Naive thymus-derived CD4-positive, alpha-beta T cell (primary cell): ENCODE measurements at places on chromosomes 2 and 18. TPM values are rescaled to one million over a fixed set of nuclear protein-coding genes. Genes with fewer than 3 reads are reported as not detected.

Gene TLK1
- total RNA-seq: 191 TPM

GRCh38 chr2:120338015-120338414 is 7.9 kb upstream of the INHBB start:
- H3K4me1 ChIP-seq: no peaks in the 10 kb centered on the region
- no peaks in the 10 kb centered on the region for H3K36me3 ChIP-seq
- no peak overlapping the region for H3K27ac ChIP-seq

DNA sequence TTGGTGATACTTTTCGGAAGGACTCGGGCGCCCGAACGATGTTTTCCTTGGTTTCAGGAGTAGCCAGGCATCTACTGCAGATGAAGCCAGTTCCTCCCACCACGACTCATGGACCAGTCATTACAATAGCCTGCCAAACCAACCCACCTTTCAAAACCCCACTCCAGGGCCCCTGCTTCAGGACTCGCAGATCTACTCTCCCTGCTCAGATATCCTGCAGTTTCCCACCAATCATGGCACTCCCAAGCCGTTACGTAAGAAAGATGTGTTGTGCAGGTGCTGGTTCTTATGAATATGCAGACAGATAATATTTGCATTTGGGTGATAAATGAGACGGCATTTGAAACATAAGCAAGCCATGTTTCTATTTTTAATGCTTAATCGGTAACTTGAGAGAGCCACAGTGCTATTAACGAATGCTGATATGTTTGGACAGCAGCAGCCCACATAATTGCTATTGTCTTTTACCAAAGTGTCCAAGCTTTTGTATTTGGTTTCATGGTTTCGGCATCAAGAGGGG is 3.5 kb upstream of the CYS1 start:
- no peaks in the 10 kb centered on the region for H3K36me3 ChIP-seq
- DNase-seq: no peak
- peaks cover 8% of the 10 kb centered on the region for H3K27me3 ChIP-seq
- no peak overlapping the region for H3K27ac ChIP-seq
- peaks cover 11% of the 10 kb centered on the region for H3K4me1 ChIP-seq

- H3K36me3 ChIP-seq: no peaks in the 10 kb centered on the region
- H3K4me3 ChIP-seq: no peak overlapping the region
- no peak overlapping the region for H3K27ac ChIP-seq
- no peaks in the 10 kb centered on the region for H3K27me3 ChIP-seq
- no peak for DNase-seq
These were observed 1302.7 kb upstream of the PIK3C3 start for GRCh38 chr18:40652321-40652720.

Gene STK16
- total RNA-seq: 21.8 TPM

Gene G6PC2
- not detected for total RNA-seq

Gene UGT1A9
- not detected for total RNA-seq

DNA sequence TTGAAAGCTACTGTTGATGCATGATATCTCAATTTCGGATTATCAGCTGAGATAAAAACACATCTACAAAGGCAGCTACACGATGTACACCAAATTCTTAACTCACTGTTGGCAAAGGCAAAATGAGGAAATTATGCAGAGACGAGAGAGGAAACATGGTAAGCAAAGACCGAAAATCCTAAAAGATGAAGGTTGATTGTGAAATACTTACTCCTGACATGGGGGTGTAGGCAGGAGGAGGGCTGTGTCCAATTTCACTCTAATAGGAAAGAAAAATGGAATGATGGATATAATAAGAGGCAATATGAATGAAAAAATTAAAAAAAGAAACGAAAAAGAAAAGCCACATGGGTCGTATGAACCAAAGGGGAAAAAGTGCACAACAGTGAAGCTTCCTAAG is 831.3 kb downstream of the CPS1 start:
- no peak for DNase-seq
- no peak overlapping the region for H3K4me3 ChIP-seq
- H3K4me1 ChIP-seq: no peaks in the 10 kb centered on the region
- no peak overlapping the region for H3K27ac ChIP-seq
- no peaks in the 10 kb centered on the region for H3K27me3 ChIP-seq

Gene NMUR1
- total RNA-seq: not detected

- peaks cover 34% of the 10 kb centered on the region for H3K4me1 ChIP-seq
- no peaks in the 10 kb centered on the region for H3K36me3 ChIP-seq
- H3K27ac ChIP-seq: no peak overlapping the region
These were observed 124.2 kb downstream of the UBE2E3 start for GRCh38 chr2:181104512-181105115.

Gene COLEC12
- total RNA-seq: 0.12 TPM

- H3K4me3 ChIP-seq: no peak overlapping the region
- no peaks in the 10 kb centered on the region for H3K27me3 ChIP-seq
- DNase-seq: no peak
These were observed 5.1 kb upstream of the ASPRV1 start for GRCh38 chr2:69966496-69966895.

GRCh38 chr2:101419096-101419663 is 31.9 kb upstream of the CREG2 start:
- no peaks in the 10 kb centered on the region for H3K36me3 ChIP-seq
- H3K4me1 ChIP-seq: no peaks in the 10 kb centered on the region
- H3K4me3 ChIP-seq: no peak overlapping the region
- no peaks in the 10 kb centered on the region for H3K27me3 ChIP-seq
- no peak overlapping the region for H3K27ac ChIP-seq
- DNase-seq: no peak

Gene SLC4A5
- total RNA-seq: 2.0 and 2.4 TPM in 2 replicates

GRCh38 chr2:132776287-132776686 is 106.3 kb upstream of the LYPD1 start:
- no peak overlapping the region for H3K4me3 ChIP-seq
- H3K27me3 ChIP-seq: no peaks in the 10 kb centered on the region
- DNase-seq: no peak

GRCh38 chr18:70671889-70672565 is 383.2 kb downstream of the SOCS6 start:
- peak overlapping the region; percentile 74 for H3K27ac ChIP-seq
- no peak overlapping the region for H3K4me3 ChIP-seq
- H3K4me1 ChIP-seq: peaks cover 3% of the 10 kb centered on the region
- DNase-seq: no peak
- H3K27me3 ChIP-seq: no peaks in the 10 kb centered on the region

- no peak overlapping the region for H3K4me3 ChIP-seq
- H3K36me3 ChIP-seq: no peaks in the 10 kb centered on the region
- no peaks in the 10 kb centered on the region for H3K27me3 ChIP-seq
- DNase-seq: no peak
- no peaks in the 10 kb centered on the region for H3K4me1 ChIP-seq
- H3K27ac ChIP-seq: no peak overlapping the region
These were observed 156.1 kb downstream of the COL4A4 start for GRCh38 chr2:227007940-227008339.

DNA sequence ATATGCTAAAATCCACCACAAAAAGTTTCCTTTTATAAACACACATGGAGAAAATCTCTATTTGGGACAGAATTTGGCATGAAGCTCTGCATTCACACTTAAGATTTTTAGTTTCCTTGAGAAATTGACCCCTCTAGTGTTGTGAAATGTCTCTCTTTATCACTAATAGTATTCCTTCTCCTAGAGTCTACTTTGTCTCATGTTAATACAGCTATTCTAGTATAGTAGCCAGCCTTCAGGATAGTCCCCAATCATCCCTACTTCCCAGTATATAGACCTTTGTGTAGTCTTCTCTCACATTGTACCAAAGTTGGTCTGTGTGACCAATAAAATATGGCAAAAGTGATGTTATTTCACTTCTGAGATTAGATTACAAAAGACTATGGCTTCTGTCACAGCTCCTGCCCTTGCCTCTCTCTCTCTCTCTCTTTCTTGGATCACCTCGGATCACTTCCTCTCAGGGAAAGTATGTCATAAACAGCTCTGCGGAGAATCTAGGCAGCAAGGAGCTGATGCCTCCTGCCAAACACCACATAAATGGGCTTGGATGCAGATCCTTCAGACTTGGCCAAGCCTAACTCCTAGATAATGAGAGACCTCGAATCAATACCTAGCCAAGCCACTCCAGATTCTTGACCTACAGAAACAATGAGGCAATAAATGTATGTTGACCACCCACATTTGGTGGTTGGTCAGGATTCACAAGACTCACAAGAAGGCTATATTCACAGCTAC is 59.7 kb upstream of the NABP1 start:
- H3K27ac ChIP-seq: peak overlapping the region; percentile 84
- no peaks in the 10 kb centered on the region for H3K27me3 ChIP-seq
- DNase-seq: no peak
- H3K36me3 ChIP-seq: no peaks in the 10 kb centered on the region

Gene CFAP221
- total RNA-seq: not detected

DNA sequence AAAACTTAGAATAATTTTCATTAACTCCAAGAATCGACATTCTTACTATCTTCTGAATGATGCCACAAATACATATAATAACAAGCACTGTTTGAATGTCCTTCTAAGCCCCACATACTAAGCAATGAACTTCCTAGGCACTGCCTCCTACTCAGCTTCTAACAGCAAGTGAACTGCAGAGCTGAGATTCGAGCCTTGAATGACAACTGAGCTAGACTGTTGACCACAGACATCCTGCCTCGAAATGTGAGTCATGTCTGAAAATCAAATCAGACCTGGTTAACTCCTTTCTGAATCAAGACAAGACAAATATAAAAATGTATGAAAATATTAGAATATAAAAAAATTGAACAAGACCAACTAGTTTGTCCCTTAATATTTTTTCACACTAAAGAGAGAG is 108.1 kb downstream of the MYT1L start:
- DNase-seq: no peak
- no peak overlapping the region for H3K4me3 ChIP-seq
- H3K27me3 ChIP-seq: no peaks in the 10 kb centered on the region

DNA sequence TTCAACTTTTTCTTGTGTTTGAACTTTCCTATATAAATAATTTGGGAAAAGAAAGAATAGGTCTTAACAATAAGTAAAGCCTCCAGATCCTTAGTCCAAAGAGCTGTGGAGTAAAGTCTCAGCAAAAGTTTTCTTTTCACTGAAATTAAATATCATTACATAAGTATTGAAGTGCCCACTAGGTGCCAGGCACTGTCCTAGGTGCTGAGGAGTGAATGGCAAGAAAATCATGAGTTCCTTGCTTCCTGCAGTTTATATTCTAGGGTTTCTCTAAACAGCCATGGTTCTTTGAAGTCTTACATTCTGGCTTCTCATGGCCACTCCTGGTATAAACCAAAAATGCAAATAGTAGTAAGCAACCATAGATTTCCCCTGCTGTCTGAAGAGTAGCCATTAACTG is 59.7 kb downstream of the SPP2 start:
- no peaks in the 10 kb centered on the region for H3K36me3 ChIP-seq
- H3K27ac ChIP-seq: no peak overlapping the region
- no peak overlapping the region for H3K4me3 ChIP-seq
- no peaks in the 10 kb centered on the region for H3K27me3 ChIP-seq

DNA sequence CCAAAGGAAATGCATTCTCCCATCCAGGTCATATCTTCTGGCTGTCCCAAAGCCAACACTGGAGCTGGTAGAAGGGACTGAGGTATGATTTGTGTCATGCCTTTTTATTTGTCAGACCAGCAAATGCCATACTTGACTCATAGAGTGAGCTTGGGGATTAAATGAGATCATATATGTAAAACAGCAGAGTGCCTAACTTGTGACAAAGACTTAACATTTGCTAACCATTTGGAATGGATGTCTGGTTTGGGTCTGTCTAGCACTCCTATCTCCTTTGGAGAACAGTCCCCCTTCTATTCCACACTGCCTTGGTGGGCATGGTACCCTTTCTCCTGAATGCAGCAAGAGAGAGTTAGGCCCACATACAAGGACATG is 128.5 kb upstream of the LGALSL start:
- no peaks in the 10 kb centered on the region for H3K36me3 ChIP-seq
- no peak for DNase-seq
- peaks cover 38% of the 10 kb centered on the region for H3K4me1 ChIP-seq
- H3K4me3 ChIP-seq: peak overlapping the region; percentile 34
